ENCODE measurements at places on chromosomes 6 and 20. TPM values are rescaled to one million over a fixed set of nuclear protein-coding genes. Genes with fewer than 3 reads are reported as not detected.

DNA sequence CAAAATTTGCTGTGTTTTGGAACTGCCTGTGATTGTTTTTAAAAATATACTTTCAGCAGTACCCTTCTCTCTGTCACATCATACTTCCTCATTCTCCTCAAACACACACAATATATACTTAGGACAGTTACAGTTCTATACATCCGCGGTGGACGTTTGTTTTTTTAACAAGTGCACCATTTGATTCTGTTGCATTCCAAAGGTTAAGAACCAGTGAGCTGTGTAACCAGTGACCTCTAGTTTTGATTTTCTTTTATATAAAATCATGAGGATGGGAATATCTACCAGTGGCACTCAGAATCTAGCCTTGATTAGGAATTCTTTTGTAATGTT is 152.8 kb downstream of the CARMIL1 start:
- no peaks in the 10 kb centered on the region for H3K27me3 ChIP-seq
- no peak for DNase-seq
- H3K4me1 ChIP-seq, result peaks cover 36% of the 10 kb centered on the region
- no peaks in the 10 kb centered on the region for H3K36me3 ChIP-seq
- no peak overlapping the region for H3K27ac ChIP-seq
- no peak overlapping the region for H3K4me3 ChIP-seq

- H3K36me3 ChIP-seq, result no peaks in the 10 kb centered on the region
- peaks cover 40% of the 10 kb centered on the region for H3K4me1 ChIP-seq
- H3K27me3 ChIP-seq, result no peaks in the 10 kb centered on the region
- no peak for DNase-seq
- H3K4me3 ChIP-seq, result no peak overlapping the region
- peak overlapping the region; percentile 73 for H3K27ac ChIP-seq
Measured at GRCh38 chr20:39878320-39878719, 810.7 kb downstream of the MAFB start.

The FANCE gene
- 19.4 TPM for polyA plus RNA-seq

The TUBB2A gene
- polyA plus RNA-seq, result 59.9 TPM

The SPATS1 gene
- not detected for polyA plus RNA-seq

The SLC17A9 gene
- polyA plus RNA-seq, result 4.1 TPM

- H3K27me3 ChIP-seq, result no peaks in the 10 kb centered on the region
- no peak overlapping the region for H3K4me3 ChIP-seq
- peaks cover 19% of the 10 kb centered on the region for H3K4me1 ChIP-seq
- no peak overlapping the region for H3K27ac ChIP-seq
Measured at GRCh38 chr6:149342525-149342924, 25.0 kb downstream of the TAB2 start.

GRCh38 chr20:51469046-51469445 is 73.5 kb downstream of the NFATC2 start:
- peaks cover 17% of the 10 kb centered on the region for H3K4me1 ChIP-seq
- H3K27me3 ChIP-seq, result no peaks in the 10 kb centered on the region
- peaks cover 15% of the 10 kb centered on the region for H3K36me3 ChIP-seq
- H3K4me3 ChIP-seq, result no peak overlapping the region
- DNase-seq, result no peak

The TNXB gene
- 1.7 TPM for polyA plus RNA-seq

GRCh38 chr20:44598423-44599305 is 16.3 kb downstream of the PKIG start:
- DNase-seq, result no peak
- no peaks in the 10 kb centered on the region for H3K27me3 ChIP-seq
- H3K4me3 ChIP-seq, result no peak overlapping the region
- peaks cover 17% of the 10 kb centered on the region for H3K4me1 ChIP-seq
- H3K36me3 ChIP-seq, result no peaks in the 10 kb centered on the region

DNA sequence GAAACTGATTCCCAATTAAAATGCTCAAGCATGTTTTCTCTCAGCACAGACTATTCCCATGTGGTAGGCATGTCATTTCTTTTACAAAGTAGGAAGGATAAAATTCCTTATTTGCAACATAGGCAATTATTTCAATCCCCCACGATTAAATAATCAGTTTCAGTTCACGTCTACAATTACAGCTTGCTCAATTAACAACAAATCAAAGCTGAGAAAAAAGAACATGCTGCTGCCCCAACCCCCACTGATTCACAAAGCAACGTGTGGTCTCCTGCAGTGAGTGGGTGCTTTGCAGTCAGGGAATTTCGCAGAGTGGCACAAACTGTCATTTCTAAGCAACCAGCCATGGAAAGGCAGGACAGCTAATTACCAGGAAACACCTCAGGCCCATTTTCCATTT is 17.0 kb downstream of the RNASET2 start:
- no peaks in the 10 kb centered on the region for H3K36me3 ChIP-seq
- no peak for DNase-seq
- no peaks in the 10 kb centered on the region for H3K4me1 ChIP-seq
- H3K4me3 ChIP-seq, result no peak overlapping the region

GRCh38 chr6:111950661-111951496 is 77.6 kb upstream of the FYN start:
- no peaks in the 10 kb centered on the region for H3K4me1 ChIP-seq
- peaks cover 15% of the 10 kb centered on the region for H3K27me3 ChIP-seq
- no peak for DNase-seq
- no peak overlapping the region for H3K4me3 ChIP-seq

The CLPSL2 gene
- polyA plus RNA-seq, result not detected

The SLC16A10 gene
- 8.1 TPM for polyA plus RNA-seq

DNA sequence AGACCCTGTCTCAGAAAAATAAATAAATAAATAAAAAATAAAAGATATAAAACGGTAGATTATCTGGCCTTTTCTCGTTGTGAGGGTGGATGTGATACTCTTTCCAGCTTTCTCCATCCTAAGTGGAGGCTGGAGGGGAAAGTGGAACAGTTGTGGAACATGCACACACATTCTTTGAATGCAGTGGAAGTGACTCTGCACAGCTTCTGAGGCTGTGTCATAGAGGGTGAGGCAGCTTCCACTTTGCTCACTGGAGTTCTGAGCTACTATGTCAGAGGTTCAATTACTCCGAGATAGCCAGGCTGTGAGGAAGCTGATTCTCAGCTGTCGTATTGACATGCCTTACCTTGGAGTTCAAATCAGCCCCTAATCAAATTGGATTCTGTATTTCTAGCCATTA is 82.2 kb downstream of the CHMP4B start:
- no peak overlapping the region for H3K4me3 ChIP-seq
- no peaks in the 10 kb centered on the region for H3K36me3 ChIP-seq
- H3K27me3 ChIP-seq, result no peaks in the 10 kb centered on the region
- no peak for DNase-seq
